Stimulated activated CD4-positive, alpha-beta T cell treated with anti-CD3 and anti-CD28 coated beads, TNF-alpha, amount 100 ng/mL, for 48 hours (primary cell): ENCODE measurements at places on chromosomes 5 and 9.

- no peak for DNase-seq
These were observed 407.4 kb downstream of the BRINP1 start for GRCh38 chr9:118961857-118962256.

GRCh38 chr9:102069969-102070368 lies 331.5 kb upstream of the GRIN3A start:
- no peak for DNase-seq

DNA sequence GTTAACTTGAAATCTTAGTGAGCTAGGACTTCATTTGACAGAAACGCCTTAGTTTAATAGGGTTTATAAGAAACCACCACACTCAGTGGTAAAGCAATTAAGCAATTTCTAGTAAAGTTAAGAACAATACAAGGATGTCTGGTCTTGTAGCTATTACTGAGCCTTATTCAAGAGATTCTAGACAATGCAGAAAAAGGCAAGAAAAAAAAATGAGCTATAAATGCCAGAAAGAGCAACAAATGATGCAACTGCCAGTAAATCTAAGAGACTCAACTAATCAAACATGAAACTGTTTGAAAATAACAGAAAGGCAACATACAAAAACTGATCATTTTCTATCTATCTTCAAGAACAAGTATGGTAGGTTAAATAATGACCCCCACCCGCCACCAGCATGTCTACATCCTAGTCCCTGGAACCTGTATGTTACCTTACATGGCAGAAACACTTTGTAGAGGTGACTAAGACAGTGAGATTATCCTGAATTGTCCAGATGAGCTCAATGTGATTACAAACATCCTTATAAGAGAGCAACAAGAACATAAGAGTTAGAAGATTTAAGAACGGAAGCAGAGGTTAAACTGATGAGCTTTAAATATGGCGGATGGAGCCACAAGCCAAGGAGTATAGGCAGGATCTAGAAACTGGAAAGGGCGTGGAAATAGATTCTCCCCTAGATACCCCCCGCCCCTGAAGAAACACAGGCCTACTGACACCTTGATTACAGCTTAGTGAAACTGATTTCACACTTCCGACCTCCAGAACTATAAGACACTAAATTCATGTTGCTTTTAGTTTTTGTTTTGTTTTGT lies 93.0 kb downstream of the SUSD1 start:
- DNase-seq: no peak

DNA sequence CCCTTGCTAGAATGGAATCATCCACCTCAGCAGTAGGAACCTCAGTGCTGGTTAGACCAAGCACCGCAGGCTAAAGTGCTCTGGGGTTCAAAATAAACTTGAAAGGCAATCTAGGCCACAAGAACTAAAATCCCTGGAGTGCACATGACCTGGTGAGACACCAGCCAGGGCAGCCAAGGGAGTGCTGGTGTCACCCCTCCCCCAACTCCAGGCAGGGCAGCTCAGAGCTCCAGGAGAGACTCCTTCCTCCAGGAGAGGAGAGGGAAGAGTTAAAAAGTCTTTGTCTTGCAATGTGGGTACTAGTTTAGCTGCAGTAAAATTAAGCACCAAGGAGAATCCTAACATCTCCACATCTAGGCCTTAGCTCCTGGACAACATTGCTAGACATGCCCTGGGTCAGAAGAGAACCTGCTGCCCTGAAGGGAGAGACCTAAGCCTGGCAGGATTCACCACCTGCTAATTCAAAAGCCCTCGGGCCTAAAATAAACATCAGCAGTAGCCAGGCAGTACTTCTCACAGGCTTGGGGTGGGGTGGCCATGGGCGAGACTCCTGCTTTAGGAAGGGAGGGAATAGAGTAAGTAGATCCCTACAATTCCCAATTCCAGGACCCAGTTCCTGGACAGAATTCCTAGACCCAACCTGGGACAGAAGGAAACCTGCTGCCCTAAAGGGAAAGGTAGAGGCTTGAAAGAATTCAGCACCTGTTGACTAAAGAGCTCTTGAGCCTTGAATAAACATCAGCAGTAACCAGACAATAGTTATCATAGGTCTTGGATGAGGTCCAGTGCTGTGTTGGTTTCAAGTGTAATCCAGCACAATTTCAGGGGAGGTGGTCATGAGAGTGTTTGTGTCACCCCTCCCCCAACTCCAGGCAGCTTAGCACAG lies 25.8 kb downstream of the UGT3A2 start:
- DNase-seq: no peak

DNA sequence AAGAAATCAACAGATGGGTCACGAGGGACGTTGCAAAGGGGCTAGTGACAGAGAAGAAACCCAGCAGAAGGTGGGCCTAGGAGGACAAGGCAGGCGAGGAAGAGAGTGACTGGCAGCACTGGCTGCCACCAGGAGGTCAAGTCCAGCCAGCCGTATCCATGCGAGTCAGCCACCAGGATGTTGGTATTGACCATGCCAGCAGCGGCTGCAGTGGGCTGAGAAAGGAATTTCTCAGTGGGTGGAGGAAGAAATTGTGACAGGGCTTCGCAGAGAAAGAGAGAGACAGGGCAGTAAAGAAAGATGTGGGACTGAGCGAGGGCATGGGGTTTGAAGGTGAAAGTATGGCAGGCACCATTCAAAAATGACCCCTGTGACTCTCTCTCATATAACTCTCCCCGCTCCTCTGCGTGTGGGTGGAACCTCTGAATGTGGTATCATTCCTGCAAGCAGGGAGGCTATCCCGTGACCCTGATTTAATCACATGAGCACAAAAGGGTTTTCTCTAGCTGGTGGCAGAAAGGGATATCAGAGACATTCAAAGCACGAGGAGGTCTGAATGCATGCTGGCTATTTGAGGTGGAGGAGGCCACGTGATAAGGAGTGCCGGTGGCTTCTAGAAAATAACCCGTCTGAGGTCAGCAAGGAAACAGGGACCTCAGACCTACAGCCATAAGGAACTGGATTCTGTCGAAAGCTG lies 45.4 kb upstream of the FBXW11 start:
- DNase-seq: no peak

DNA sequence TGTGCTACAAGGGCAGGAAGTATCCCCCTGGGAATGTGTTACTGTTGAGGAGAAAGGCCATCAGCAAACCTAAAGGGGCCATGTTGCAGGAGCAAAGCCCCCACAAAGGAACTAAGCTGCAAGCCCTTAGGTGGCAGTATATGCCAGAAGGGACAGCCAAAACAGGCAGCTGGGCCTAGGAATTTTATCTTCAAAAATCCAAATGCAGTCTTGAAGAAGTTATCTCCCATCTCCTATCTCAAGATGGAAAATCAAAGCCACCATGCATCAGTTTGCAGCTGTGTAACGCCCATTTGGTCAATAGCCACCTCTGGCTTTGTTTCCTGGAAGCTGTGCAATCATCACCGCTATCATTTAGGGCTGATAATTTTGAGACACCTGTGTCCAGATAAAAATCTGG lies 400.3 kb downstream of the ARHGEF28 start:
- DNase-seq: no peak

DNA sequence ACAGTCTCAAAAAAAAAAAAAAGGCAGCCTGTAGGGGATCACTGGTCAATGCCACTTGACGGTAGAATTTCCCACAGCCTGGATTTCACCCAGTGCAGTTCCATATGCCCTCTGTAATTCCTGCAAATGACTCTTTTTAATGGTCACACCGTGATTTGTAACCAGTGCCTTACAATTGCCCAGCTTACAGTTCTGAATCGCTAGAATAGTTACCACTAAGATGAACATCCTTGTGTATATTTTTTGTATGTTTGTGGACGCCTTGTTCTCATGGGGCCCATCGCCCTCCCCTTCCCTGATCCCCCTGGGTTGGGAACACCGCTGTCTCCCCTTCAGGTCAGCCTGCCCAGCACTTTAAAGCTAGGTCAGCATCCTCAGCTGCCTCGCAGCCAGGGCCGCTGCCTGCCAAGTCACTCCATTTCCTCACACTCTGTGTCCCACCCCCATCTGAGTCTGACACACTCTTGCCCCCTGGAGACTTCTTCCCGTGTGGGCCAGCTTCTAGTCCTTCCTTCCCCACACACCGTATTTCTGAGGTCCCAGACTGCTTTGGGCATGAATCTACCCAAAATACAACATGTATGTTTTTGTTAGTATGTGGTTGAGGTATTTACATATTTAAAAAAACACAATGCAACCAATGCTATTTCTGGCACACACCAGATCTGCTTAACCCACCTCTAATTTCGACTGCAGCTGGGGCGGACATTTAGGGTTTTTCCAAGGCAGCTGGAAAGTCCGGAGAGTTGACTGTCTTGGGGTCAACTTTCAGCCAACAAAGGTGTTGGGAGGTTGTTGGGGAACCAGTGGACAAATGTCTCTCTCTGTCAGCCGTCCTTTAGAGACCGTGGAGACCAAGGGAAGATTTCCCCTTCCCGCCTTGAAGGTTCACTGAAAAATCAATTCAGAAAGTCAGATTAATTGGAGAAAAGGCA lies 120.5 kb upstream of the NEK6 start:
- DNase-seq: no peak

GRCh38 chr5:180807654-180808414 lies 5.2 kb upstream of the MGAT1 start:
- DNase-seq: no peak

GRCh38 chr5:22643356-22643755 lies 209.8 kb downstream of the CDH12 start:
- no peak for DNase-seq

- DNase-seq: no peak
These were observed 334.0 kb upstream of the NUDT12 start for GRCh38 chr5:103896593-103896992.

DNA sequence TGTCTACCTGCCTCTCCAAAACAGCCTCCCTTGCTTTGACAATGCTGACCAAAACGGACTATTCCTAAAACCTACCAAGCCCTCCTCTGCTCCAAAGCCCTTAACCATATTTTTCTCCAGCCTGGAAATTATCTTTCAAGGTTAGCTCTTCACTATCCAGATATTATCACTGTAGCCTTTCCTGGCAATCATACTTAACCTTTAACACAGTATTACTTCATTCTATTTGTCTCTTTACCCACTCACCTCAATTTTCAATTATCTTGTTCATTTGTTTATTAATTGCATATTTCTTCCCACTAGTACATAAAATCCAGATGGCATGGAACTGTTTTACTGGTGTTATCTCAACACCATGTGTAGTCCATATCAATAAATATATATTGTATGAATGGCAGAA lies 7.5 kb downstream of the SLCO4C1 start:
- no peak for DNase-seq

DNA sequence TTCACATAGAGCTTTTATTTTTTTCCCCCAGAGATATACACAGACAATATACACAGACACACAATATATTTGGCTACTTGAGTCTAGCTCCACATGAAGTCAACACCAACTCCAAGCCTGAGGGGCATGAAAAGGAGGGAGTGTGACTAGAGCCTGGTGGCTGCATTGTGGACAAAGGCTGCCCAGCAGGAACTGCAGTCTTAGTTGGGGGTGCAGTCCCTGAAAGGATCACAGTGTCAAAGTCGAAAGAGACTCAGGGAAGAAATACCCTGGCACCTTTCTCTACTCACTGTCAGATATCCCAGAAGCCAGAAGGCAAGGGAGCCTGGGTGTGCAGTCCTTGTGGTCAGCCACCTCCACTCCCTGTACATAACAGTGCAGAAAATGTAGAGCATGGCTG lies 231.6 kb upstream of the RPS23 start:
- DNase-seq: no peak

- DNase-seq: no peak
These were observed 2.0 kb upstream of the NINJ1 start for GRCh38 chr9:93136011-93136440.

GRCh38 chr5:81402192-81402930 lies 8.4 kb upstream of the ACOT12 start:
- no peak for DNase-seq

- no peak for DNase-seq
These were observed 53.4 kb downstream of the CYSTM1 start for GRCh38 chr5:140228364-140228837.

DNA sequence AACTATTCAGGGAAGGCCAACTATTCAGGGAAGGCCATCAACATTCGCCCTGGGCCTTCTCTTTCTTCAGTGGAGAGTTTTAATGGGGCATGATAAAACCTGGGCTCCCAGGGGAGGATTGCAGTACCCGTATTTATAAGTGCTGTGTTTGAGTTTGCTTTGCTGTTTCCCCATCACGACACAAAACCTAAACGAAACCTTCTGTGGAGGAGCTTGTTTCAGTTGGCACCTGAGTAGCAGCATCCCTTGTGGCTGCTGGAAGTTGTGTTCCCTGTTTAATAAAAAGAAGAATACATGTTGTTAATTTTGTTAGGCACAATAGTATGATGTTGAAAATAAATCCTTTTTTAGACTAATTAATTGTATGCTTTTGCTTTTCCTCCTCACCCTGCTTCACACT lies 8.3 kb downstream of the WDR31 start:
- no peak for DNase-seq

DNA sequence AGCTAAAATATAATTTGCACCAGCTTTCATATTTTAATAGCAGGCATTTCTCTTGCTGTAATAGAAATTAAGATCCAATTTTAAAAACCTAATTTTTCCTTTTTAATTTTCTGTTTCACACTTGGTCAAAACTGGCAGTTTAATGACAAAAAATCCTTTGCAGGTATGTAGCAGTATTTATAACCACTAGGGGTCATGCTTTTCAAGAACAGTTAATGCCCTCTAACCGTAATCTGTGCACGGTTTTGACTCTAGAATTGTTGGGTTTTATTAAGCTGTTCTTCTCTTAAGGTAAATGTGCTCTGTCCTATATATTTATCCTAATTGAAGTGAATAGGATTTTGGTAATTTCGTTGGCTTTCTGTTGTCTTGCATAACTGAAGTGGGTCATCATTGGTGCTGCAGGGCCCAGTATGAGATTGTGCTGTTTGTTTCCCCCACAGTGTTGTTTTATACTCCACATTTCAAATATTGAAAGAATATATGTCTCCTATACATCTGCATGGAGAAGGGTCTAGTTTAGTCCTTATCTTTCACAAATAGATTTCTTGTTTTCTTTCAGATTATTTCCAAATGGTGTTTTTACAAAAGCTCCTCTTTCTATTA lies 107.4 kb downstream of the SCAMP1 start:
- no peak for DNase-seq

GRCh38 chr9:91027005-91027404 lies 225.4 kb downstream of the SYK start:
- no peak for DNase-seq

GRCh38 chr9:109966643-109967368 lies 186.8 kb downstream of the PALM2AKAP2 start:
- no peak for DNase-seq

DNA sequence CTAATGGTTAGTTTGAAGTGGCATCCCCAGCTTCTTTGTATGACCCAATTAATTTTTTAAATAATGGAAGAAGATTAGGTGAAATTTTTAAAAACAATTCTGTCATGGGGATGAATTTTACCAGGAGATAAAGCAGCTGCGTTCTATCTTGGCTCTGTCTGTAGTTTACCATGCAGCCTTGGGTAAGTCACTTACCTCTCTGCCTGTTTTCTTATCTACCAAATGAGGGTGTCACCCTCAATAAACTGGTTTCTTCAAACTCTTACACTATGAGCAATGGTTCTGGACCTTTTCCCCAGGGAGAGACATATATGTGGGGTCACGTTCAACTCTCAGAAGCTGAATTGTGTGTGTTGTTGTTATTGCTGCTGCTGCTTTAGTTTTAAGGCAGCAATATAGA lies 71.7 kb downstream of the TEX10 start:
- no peak for DNase-seq
